ENCODE measurements at places on chromosomes 2 and 18. TPM values are rescaled to one million over a fixed set of nuclear protein-coding genes. Genes with fewer than 3 reads are reported as not detected.

GRCh38 chr18:59870623-59871130, 29.1 kb upstream of the PMAIP1 start:
- no peak overlapping the region for H3K27ac ChIP-seq
- H3K36me3 ChIP-seq = no peaks in the 10 kb centered on the region
- no peak overlapping the region for H3K4me3 ChIP-seq
- DNase-seq = no peak

- no peak overlapping the region for H3K4me3 ChIP-seq
- H3K27me3 ChIP-seq = no peaks in the 10 kb centered on the region
- no peaks in the 10 kb centered on the region for H3K4me1 ChIP-seq
- no peaks in the 10 kb centered on the region for H3K36me3 ChIP-seq
These were observed 226.1 kb upstream of the CCDC68 start for GRCh38 chr18:55185391-55185790.

- H3K27ac ChIP-seq = no peak overlapping the region
- peaks cover 19% of the 10 kb centered on the region for H3K4me1 ChIP-seq
- no peaks in the 10 kb centered on the region for H3K27me3 ChIP-seq
- no peaks in the 10 kb centered on the region for H3K36me3 ChIP-seq
These were observed 56.1 kb upstream of the NFE2L2 start for GRCh38 chr2:177320596-177320995.

DNA sequence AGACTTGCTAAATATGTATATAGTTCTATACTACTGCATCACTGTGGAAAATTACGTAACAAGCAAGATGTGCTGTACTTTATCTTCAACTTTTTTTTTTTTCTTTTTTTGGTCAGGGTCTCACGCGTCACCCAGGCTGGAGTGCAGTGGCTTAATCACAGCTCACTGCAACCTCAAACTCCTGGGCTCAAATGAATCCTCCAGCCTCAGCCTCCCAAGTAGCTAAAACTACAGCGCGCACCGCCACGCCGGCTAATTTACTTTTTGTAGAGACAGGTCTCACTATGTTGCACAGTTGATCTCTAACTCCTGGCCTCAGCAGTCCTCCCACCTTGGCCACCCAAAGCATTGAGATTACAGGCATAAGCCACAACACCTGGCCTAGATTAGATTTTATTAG, 68.0 kb downstream of the COX7A2L start:
- H3K4me3 ChIP-seq = no peak overlapping the region
- no peaks in the 10 kb centered on the region for H3K27me3 ChIP-seq
- no peak overlapping the region for H3K27ac ChIP-seq
- peaks cover 16% of the 10 kb centered on the region for H3K36me3 ChIP-seq
- no peaks in the 10 kb centered on the region for H3K4me1 ChIP-seq

- no peak overlapping the region for H3K4me3 ChIP-seq
- no peaks in the 10 kb centered on the region for H3K27me3 ChIP-seq
- no peak overlapping the region for H3K27ac ChIP-seq
- H3K4me1 ChIP-seq = no peaks in the 10 kb centered on the region
- no peak for DNase-seq
These were observed 49.7 kb downstream of the CTAGE1 start for GRCh38 chr18:22368021-22368420.

GRCh38 chr2:216739035-216739434, 43.7 kb upstream of the IGFBP5 start:
- DNase-seq = no peak
- H3K36me3 ChIP-seq = no peaks in the 10 kb centered on the region
- H3K4me1 ChIP-seq = no peaks in the 10 kb centered on the region
- no peak overlapping the region for H3K4me3 ChIP-seq

GRCh38 chr2:43426305-43427031, 169.4 kb downstream of the THADA start:
- H3K27ac ChIP-seq = peak overlapping the region; percentile 74
- peaks cover 6% of the 10 kb centered on the region for H3K4me1 ChIP-seq
- no peaks in the 10 kb centered on the region for H3K36me3 ChIP-seq
- H3K4me3 ChIP-seq = no peak overlapping the region

DNA sequence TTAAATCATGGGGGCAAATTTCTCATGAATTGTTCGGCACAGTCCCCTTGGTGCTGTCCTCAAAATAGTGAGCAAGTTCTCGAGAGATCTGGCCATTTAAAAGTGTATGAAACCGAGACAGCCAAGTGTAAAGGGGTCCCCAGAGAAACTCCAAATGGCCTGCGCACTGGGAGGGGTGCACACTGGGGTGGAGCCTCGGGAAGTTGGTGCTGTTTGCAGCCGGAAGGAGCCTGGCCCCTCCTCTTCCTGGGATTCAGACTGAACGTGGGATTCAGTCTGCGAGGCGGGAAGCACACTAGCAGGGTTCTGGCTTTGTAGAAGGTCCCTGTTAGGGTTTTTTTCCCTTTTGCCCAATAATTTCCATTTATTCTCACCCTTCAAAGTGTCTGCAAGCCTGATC, 48.8 kb downstream of the RABL2A start:
- no peak for DNase-seq
- H3K36me3 ChIP-seq = no peaks in the 10 kb centered on the region
- H3K4me3 ChIP-seq = no peak overlapping the region
- H3K4me1 ChIP-seq = no peaks in the 10 kb centered on the region

GRCh38 chr18:74370115-74370514, 54.5 kb downstream of the C18orf63 start:
- DNase-seq = no peak
- H3K4me1 ChIP-seq = no peaks in the 10 kb centered on the region
- no peaks in the 10 kb centered on the region for H3K27me3 ChIP-seq
- H3K4me3 ChIP-seq = no peak overlapping the region
- H3K27ac ChIP-seq = no peak overlapping the region

GRCh38 chr2:36960005-36960675, 6.2 kb downstream of the STRN start:
- H3K4me3 ChIP-seq = no peak overlapping the region
- H3K27me3 ChIP-seq = no peaks in the 10 kb centered on the region
- DNase-seq = no peak
- no peaks in the 10 kb centered on the region for H3K36me3 ChIP-seq
- H3K27ac ChIP-seq = no peak overlapping the region

DNA sequence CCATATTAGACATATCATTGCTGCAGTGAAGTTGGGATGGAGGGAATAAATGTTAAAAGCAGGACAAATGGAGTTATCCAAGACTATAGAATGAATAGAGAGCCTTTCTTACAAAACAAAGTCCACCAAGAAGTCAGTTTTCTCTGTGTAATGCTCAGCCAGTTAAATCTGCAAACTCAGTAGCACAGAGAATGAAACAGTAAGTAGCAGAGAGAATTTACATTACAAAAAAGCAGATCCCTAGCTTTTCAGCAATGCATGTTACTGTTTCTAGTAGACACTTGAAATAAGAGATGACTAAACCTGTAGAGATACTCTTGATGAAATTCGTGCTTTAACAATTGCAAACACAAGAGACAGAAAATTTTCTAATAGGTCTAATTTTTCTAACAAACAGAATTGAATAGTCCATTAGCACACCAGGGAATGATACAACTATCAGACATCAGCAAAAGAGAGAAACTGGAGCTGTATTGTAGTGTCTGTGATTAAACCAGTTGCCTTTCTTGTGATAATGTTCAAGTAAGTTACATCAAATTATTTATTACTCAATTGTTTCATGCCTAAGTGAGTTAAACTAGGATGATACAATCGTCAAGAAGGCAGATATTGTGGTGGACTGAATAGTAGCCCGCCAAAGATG, 322.2 kb upstream of the DDX18 start:
- H3K4me3 ChIP-seq = no peak overlapping the region
- H3K4me1 ChIP-seq = no peaks in the 10 kb centered on the region
- no peaks in the 10 kb centered on the region for H3K36me3 ChIP-seq
- DNase-seq = no peak

DNA sequence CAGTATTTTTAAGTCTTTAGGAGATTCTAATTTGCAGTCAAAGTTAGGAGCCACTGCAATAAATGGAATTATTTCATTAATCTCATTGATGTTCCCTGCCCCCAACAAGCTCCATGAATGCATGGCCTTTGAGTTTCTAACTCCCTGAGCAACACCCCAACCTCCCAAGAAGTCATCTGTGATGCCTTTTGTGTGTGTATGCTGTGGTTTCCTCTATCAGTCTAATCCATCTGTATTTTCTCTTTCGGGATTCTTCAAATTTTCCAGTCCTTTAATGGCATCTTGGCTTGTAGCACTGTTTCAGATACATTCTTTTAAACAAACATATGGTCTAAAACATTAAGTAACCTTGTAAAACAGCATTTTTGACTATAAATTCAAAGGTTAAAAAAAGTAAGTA, 16.8 kb downstream of the SERPINB10 start:
- H3K4me3 ChIP-seq = no peak overlapping the region
- no peaks in the 10 kb centered on the region for H3K36me3 ChIP-seq
- H3K4me1 ChIP-seq = no peaks in the 10 kb centered on the region
- no peaks in the 10 kb centered on the region for H3K27me3 ChIP-seq

DNA sequence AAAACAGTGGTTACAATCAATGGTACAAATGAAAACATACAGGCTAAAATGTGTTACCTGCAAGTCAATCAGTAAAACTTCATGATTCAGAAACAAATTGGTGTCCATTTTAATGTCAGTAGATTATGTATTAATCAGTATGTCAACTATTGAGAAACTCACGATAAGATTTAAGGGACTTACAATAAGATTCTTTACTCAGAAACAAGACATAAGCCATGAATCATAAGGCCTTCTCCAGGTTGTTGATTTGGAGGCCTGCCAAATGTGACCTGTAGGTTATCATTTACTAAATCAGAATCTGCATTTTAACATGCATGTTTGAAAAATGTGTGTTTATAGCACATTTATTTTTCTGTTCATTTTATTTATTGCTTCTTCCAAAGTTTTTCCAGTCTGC, 623.1 kb downstream of the CCDC85A start:
- no peaks in the 10 kb centered on the region for H3K27me3 ChIP-seq
- no peak overlapping the region for H3K27ac ChIP-seq
- H3K4me3 ChIP-seq = no peak overlapping the region
- DNase-seq = no peak
- no peaks in the 10 kb centered on the region for H3K36me3 ChIP-seq

DNA sequence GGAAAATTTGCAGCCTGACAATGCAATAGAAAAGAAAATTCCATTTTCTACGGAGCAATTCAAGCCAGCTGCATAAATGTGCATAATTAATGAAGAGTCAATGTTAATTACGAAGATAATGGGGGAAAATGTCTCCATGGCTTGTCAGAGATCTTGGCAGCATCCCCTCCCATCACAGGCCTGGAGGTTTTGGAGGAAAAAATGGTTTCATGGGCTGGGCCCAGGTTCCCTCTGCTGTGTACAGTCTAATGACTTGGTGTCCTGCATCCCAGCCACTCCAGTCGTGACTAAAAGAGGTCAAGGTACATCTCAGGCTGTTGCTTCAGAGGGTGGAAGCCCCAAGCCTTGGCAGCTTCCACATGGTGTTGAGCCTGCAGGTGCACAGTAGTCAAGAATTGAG, 779.7 kb downstream of the DCDC2C start:
- H3K27ac ChIP-seq = no peak overlapping the region
- DNase-seq = no peak
- no peak overlapping the region for H3K4me3 ChIP-seq

DNA sequence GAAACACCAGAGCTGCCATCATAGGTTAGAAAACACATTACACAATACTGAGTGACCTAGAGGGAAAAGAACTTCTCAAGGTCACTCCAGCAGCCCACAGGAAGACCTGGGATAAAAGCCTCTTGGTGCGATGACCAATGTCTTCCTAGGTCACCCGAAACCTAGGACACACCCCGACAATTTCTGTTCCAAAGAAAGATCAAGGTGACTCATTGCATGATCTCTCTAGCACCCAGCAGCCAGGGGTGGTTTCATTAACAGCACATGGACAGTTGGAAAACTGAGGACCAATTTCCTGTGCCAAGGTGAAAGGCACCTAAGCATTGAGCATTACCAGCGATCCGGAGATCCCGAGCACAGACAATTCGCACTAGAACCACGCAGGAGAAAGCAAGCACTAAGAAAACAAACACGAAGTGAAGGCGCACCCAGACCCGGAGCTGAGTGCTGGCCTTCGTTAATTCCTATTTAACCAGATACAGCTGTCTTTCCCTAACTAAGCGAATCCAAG, 1.5 kb downstream of the CACNB4 start:
- H3K4me3 ChIP-seq = peak overlapping the region; percentile 63
- no peaks in the 10 kb centered on the region for H3K4me1 ChIP-seq
- DNase-seq = peak; percentile 55
- no peaks in the 10 kb centered on the region for H3K36me3 ChIP-seq

GRCh38 chr2:8719528-8719927, 37.7 kb downstream of the ID2 start:
- no peak overlapping the region for H3K27ac ChIP-seq
- no peak for DNase-seq
- no peaks in the 10 kb centered on the region for H3K4me1 ChIP-seq
- no peaks in the 10 kb centered on the region for H3K36me3 ChIP-seq
- no peak overlapping the region for H3K4me3 ChIP-seq
- no peaks in the 10 kb centered on the region for H3K27me3 ChIP-seq

- no peak overlapping the region for H3K4me3 ChIP-seq
- no peak for DNase-seq
- no peaks in the 10 kb centered on the region for H3K36me3 ChIP-seq
- no peaks in the 10 kb centered on the region for H3K27me3 ChIP-seq
- no peak overlapping the region for H3K27ac ChIP-seq
- H3K4me1 ChIP-seq = no peaks in the 10 kb centered on the region
These were observed 156.4 kb upstream of the PXDN start for GRCh38 chr2:1900732-1901131.

DNA sequence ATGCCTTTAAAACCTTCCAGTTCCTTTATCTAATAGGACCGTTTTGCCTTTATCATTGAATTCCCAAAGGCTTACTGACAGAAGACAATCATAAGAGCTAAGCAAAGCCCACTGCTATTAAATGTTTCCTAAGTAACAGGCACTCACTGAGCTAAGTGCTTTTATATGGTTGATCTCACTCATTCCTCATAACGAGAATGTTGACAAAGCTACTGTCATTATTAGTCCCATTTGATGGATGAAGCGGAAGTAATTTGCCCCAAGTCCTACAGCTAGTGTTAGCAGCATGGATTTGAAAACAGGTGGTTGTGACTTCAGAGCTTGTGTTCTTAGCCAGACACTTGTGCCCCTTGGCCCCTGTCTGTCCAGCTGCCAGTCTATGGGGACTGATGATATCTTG, 134.8 kb upstream of the SERPINE2 start:
- H3K27me3 ChIP-seq = no peaks in the 10 kb centered on the region
- H3K4me1 ChIP-seq = no peaks in the 10 kb centered on the region
- no peak overlapping the region for H3K4me3 ChIP-seq
- H3K36me3 ChIP-seq = no peaks in the 10 kb centered on the region

The ECEL1 gene
- 6.7 TPM for total RNA-seq

The ADRA2B gene
- total RNA-seq = 1.4 TPM

The FSHR gene
- total RNA-seq = 0.54 TPM

The ACADL gene
- total RNA-seq = 21.1 TPM

The CNDP1 gene
- total RNA-seq = 1.4 TPM

The GPBAR1 gene
- total RNA-seq = 3.2 TPM

The UGT1A10 gene
- not detected for total RNA-seq

The IGFBP5 gene
- 572 TPM for total RNA-seq

The CLIP4 gene
- 18.1 TPM for total RNA-seq

The ANKRD30BL gene
- not detected for total RNA-seq

The SMCHD1 gene
- total RNA-seq = 59.0 TPM

The CAVIN2 gene
- total RNA-seq = 55.0 TPM

The FRZB gene
- total RNA-seq = 12.9 TPM

The SPC25 gene
- 0.79 TPM for total RNA-seq

The ALK gene
- 0.13 TPM for total RNA-seq

The CDK15 gene
- total RNA-seq = 2.7 TPM

The SLC23A3 gene
- total RNA-seq = 2.8 TPM

The SAG gene
- not detected for total RNA-seq

The CTAGE1 gene
- total RNA-seq = not detected

The UGT1A3 gene
- 0.57 TPM for total RNA-seq

Measured in kidney (tissue), 22 donors.